Cardiac muscle cell (in vitro differentiated cells and primary cell): ENCODE measurements at places on chromosomes 2 and 18.

GRCh38 chr18:25019086-25019860, 332.7 kb downstream of the ZNF521 start:
- no peak for DNase-seq

- DNase-seq: no peak
These were observed 35.8 kb downstream of the MAP4K3 start for GRCh38 chr2:39401319-39401718.

DNA sequence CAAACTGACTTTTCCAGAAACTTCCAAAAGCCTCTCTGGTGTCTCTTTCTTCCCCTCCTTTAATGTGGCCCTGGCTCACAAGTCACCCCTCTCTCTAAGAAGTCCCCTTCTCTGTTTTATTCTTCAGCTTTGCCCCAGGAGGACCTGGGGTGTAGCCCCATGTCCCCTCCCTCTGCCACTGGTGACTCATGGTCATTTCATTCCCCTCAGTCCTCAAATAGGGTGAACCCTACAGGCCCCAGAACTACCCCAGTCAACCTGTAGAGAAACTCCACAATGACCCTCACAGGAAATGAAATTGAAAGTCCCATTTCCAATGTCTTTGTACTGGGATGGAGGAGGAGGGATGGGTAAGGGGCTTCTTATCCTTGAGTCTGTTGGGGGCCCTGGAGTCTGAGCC, 6.2 kb upstream of the SPEG start:
- DNase-seq: no peak

- DNase-seq: peak; percentile 47
These were observed 564 bp downstream of the GCC2 start for GRCh38 chr2:108449410-108450130.

DNA sequence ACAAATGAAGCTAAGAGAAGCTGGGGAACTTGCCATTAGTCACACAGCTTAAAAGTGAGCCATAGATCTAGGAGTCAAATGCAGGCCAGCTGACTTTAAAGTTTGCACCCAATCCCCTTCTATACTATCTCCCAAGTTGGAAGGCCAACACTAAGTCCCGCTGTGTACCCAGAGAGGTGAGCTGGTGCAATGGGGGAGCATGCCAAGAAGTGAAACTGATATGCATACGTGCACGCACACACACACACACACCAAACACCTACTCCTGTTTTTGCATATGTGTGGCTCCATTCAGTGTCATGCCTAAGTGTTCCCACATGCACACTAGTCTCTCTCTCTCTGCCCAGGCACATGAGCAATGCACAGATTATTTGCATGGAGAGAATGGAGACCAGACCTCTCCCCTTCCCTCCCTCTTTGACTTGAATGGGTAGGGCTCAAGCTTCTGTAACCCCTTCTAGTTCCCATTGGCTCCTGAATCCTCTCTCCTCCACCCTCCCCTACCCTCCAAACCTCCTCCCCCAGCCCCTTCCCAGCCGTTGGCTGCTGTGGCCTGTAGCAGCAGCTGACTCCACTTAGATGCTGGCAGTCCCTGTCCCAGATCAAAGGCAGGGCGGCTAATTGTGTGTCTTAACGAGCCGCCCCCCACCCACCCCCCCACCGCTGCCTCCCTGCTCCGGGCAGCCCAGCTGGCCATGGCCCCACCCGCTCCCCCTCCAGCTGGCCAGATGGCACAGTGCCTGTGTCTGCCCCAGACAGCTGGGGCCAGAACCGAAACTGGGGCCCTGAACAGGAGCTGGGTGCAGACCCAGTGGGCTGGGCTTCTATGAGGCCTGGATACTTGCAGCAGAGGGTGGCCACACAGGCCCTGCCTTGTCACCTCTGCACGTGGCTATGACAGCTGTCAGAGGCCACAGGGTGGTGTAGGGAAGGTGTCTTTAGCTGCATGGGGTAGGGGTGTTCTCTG, 5.6 kb downstream of the WNT10A start:
- DNase-seq: no peak

- DNase-seq: no peak
These were observed 36.8 kb downstream of the STON1 start for GRCh38 chr2:48566592-48567310.

- DNase-seq: no peak
These were observed 31.6 kb downstream of the CYBRD1 start for GRCh38 chr2:171553858-171554257.

- peak; percentile 74 for DNase-seq
These were observed 46.2 kb upstream of the MGAT5 start for GRCh38 chr2:134207589-134208209.

GRCh38 chr2:20584399-20585358, 66.2 kb downstream of the HS1BP3 start:
- peak; percentile 84 for DNase-seq

- no peak for DNase-seq
These were observed 65.8 kb upstream of the HS6ST1 start for GRCh38 chr2:128384446-128384845.

DNA sequence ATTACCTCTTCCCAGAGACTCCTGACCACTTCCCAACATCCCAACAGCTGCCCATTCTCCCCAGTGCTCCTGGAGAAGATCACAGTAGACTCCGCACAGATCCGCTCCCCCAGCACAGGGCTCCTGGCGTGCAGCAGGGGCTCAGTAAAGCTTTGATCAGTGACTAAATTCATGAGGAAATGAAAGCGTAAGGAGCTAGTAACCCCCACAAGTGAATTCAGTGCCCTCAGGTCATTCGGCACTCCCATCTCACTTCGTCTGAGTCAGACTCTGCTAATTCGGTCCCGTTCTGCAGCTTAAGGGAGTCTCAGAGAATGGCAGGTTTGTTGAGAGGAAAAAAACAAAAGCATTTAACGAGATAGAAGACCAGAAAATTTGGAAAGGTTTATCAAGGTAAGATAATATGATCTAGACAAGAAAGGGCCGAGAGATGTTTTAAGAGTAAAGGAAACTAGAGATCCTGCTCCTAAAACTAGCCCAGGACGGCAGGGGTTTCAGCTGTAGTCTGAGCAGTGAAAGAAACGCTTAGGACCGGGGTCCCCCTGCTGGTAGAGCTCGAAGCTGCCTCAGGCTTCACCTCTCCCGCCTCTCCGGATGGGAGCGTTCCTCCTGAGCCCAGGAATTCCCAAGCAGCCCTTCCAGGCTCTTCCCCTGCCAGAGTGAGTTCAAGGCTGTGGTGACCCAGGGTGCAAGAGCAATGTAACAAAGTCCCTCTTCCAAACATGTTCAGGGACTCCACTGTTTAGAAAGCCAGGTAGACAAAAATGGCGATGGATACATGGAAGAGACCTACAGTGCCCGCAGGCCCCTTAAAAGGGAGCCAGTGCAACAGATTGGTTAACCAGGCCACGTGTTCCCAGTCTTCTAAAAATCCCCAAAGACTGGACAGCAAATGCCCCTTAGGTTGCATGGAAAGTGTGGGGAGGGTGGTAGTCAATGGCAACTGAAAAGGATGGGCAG, 127.3 kb downstream of the DNER start:
- DNase-seq: peak; percentile 90

GRCh38 chr18:49142216-49142615, 191.5 kb upstream of the SMAD7 start:
- DNase-seq: no peak

DNA sequence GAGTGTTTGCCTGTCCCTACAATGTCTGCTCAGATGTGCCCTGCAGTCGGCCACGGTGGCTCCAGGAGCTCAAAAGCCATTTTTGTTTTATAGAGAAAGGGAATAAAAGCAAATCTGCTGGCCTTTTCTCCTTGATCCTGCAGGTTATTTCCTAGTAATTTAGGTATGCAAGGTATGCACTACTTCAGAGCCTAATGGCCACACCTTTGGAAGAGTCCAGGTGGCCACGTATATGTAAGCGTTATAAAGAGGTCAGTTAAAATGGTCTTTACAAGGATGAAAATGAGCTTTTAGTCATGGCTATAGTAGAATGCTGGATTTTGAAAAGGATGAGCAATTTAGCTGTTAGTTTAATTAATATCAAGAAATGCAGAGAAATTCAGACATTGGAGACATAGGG, 81.7 kb downstream of the ARHGEF33 start:
- DNase-seq: no peak

DNA sequence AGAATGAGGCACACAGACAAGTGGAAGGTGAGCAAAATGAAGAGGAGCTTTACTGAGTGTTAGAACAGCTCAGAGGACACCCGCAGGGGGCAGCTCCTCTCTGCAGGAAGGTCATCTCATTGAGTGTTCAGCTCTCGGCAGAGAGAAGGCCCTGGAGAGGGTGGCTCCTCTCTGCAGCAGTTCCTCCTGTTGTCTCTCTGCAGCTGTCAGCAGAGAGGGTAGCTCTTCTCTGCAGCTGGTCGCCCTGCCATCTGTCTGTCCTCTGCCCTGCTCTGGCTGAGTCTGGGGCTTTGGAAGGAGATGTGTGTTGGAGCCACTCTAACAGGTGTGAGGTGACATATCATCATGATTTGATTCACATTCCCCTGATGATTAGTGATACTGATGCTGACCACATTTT, 6.8 kb upstream of the SNTG2 start:
- no peak for DNase-seq

DNA sequence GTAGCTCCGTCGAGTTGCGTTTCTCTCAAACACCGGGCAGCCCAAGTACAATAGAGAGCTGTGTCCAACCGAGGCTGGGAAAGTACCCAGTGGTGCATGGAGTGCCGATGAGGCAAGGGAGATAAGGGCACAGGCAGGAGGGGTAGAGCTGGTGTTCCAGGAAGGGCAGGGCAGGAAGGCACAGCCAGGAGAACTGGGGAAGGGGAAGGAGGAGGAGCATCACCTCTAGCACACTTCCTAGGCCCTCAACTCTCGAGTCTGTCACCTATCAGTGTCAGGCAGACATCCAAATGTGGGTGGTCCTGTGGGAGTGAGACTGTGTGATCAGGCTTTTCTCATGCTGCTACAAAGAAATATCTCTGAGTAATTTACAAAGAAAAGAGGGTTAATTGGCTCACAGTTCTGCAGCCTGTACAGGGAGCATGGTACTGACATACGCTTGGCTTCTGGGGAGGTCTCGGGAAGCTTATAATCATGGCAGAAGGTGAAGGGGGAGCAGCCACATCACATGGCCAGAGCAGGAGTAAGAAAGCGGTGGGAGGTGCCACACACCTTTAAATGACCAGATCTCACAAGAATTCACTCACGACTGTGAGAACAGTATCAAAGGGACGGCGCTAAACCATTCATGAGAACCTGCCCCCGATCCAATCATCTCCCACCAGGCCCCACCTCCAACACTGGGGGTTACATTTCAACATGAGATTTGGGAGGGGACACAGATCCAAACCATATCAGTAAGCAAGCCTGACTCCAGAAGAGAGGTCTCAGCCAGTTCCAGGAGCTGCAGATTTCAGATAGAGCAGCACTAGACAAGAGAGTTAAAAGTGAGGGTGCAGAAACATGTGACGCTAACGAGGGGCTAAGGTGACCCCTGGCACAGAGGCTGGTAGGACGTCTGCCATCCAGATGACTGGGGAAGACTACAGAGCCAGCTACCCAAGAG, 75.7 kb downstream of the MBOAT2 start:
- DNase-seq: peak; percentile 7

- DNase-seq: peak; percentile 26
These were observed 59.7 kb downstream of the MAP4K3 start for GRCh38 chr2:39377226-39377939.

DNA sequence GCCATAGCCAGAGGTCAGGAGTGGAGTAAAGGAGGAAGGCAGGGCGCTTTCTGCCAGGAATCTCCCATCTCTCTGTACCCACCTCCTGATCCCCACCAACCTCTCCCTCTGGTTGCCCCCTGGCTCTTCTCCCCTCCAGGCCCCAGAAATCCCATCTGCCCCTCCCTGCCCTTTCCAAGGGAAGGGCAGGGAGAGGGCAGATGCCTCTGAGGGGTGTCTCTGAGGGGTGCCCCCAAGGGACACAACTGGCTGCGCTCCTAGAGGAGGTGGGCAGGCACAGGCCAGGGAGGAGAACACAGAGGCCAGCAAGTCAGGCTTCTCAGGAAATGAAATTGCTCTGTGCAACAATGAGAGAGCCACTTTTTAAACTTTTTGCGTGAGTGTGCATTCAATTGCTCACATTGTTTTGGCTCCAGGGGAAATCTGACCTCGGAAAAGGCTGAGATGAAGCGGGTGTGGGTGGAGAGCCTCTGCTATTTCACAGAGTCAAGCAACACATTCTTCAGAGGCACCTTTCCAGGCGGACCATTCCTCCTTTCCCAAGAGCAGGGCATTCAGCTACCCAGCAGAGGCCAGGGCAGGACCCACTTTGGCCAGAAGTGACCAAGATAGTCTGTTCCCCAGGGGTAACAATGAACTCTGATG, 125.5 kb downstream of the SMAD7 start:
- DNase-seq: peak; percentile 28

- DNase-seq: peak; percentile 83
These were observed 209.6 kb upstream of the PIK3C3 start for GRCh38 chr18:41745166-41746049.

DNA sequence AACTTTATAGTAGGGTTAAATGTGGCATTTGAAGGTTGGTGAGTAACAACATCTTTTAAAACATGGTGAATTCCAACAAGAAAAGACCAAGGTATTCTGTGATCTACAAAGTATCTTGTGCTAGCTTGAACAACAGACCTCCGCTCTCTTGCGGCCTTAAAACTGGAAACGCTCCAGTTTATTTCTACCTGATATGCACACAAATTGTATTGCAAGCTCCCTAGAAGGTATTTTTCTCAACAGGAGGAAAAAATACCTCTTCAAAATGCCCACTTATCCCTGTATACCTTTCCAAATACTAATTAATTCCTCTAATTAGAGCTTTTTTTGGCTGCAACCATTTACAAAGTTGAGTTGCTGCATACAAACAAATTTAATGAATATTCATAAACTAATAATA, 69.5 kb downstream of the KCNH7 start:
- no peak for DNase-seq

DNA sequence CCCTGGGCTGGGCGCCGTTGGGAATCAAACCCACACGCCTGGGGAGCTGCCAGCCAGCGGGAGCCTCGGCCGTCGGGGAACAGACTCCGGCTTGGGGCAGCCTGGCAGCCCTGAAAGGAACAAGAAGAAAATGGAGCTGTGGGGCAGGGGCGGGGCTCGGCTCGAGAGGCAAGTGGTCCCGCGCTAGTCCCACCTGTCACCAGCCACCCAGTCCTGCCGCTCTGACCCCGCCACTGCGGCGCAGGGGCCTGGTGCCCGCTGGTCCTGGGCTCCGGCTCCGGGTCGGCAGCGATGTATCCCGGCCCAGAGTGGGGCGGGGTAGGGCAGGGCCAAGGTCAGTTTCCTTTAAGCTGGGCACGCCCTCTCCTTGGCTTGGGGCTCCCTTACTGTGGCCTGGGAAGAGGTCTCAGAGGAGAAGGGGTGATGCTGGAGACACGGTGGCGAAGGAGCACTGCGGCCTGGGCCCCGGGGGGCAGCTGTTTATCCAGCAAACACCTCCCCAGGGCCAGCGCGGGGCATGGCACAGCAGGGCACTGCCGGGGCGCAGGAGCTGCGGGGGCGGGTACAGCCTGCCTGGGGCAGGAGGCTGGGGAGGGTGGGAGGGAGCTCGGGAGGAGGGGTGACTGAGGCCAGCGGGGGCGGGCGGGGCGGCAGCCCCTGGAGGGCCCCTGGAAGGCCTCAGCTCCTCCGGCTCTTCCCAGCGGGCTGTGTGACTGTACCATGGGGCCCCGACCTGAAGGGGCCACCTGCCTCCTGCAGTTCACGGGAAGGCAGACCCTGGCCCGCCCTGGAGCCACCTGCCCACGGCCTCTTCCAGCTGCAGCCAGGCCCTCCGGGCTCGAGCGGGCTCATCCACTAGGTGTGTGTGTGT, 15.6 kb downstream of the ODC1 start:
- DNase-seq: no peak

GRCh38 chr2:176763851-176764404, 448.7 kb upstream of the HNRNPA3 start:
- DNase-seq: peak; percentile 16
